ENCODE measurements at places on chromosomes 12 and 14. TPM values are rescaled to one million over a fixed set of nuclear protein-coding genes. Genes with fewer than 3 reads are reported as not detected.

DNA sequence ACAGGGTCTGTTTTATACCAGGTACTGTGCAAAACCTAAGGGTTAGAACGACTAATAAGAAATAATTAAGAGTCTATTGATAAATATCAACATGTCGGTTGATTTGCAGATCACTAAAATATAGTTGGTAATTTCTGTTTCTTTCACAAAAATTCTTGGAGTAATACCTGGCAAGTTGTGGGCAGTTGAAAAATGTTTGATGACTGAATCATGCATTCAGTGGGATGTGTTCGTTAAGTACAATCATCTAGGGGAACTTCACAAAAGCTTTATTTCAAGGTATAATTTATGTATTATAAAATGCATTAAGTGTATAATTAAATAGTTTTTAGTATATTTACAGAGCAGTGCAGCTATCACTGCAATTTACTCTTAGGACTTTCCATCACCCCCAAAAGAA lies 120.0 kb downstream of the KCNA5 start:
- DNase-seq = no peak

DNA sequence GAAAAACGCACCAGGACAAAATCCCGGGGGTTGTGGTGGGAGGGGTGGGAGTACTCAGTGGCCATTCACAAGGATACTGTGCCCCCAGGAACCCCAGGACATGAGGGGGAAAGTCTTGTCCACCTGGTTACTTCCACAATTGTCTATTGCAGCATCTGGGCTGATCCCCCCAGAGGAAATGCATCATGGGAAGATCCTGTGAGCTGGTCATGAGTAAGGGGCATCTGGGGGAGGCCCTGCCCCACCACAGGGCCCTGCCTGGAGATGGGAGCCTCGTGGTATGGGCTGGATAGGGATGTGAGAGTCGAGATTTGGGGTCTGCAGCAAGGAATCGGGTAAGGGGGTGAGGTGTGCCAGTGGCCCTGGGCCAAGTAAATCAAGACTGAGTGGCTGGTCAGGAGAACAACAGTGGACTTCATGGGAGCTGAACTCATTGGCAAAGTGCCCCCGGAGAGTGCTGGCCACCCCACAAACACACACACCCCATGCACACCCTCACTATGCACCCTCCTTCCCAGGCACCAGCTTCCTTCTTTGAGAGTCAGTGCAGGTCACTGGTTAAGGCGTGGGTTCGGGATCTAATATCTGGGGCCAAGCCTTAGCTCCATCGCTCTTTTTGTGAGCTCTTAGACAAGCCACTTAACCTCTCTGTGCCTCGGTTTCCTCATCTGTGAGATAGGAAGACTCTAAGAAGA lies 3.0 kb upstream of the SERPINA1 start:
- no peak for DNase-seq

DNA sequence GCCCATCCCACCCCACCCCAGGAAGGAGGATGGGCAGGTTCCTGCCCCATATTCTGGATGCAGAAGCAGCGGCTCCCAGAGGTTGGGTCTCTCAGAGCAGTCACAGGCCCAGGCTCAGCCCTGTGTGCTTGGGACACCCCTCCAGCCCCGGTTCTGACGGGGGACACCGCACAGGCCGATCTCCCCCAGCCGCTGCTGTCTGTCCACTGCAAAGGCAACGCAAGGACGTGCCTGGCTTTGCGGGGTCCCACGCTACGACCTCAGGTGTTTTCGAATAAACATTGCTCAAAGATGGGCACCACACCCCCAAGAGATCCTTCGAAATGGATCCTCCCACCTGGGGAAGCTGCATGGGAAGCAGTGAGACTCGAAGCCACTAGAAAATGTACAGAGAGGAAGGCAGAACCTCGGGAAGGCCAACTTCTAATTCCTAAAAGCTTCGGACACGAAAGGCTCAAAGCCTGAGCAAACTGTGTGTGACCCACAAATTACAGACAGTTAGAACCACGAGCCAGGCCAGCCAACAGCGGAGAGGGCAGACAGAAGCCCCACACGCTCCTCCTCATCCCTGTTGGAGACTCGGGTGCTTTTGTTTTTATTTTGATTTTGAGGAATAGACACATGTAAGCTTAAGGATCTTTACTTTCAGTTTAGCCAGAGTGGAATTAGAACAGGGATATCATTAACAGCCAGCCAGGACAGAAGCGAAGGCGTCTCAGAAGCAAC lies 10.8 kb downstream of the C14orf180 start:
- DNase-seq = no peak

DNA sequence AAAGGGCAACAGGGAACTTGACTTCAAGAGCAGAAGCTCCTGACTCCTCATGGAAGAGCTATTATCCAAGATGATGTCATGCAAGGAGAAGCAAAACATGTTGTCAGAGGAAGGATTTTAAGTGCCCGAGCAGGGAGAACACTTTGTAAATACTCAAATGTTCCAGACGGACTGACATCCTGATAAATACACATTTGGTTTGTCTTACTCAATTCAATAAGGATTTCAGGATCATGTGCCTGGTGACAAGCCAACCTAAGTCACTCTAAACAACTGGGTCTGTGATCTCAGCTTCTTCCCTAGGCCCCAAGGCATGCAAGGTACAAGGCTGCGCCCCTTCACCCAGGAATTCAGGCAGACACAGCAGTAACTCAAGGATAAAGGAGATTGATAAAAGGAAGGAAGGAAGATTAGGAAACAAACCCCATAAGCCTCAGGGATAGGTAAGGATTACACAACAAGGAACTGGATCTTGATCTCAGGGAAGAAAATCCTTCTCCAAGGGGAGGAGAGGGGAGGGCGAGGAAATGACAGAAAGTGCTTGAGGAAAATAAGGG lies 26.8 kb upstream of the CEBPE start:
- DNase-seq = no peak

- DNase-seq = no peak
These were observed 872.4 kb upstream of the ATXN7L3B start for GRCh38 chr12:73665193-73665592.

GRCh38 chr12:100993916-100994450 lies 199.4 kb downstream of the ANO4 start:
- no peak for DNase-seq

The NGB gene
- total RNA-seq = not detected

The SOAT2 gene
- total RNA-seq = not detected

The TMEM63C gene
- 0.35 TPM for total RNA-seq

Measured in glomerular endothelial cell (primary cell).